Type B pancreatic cell (in vitro differentiated cells): ENCODE measurements at places on chromosomes 13 and 19. TPM values are rescaled to one million over a fixed set of nuclear protein-coding genes. Genes with fewer than 3 reads are reported as not detected.

DNA sequence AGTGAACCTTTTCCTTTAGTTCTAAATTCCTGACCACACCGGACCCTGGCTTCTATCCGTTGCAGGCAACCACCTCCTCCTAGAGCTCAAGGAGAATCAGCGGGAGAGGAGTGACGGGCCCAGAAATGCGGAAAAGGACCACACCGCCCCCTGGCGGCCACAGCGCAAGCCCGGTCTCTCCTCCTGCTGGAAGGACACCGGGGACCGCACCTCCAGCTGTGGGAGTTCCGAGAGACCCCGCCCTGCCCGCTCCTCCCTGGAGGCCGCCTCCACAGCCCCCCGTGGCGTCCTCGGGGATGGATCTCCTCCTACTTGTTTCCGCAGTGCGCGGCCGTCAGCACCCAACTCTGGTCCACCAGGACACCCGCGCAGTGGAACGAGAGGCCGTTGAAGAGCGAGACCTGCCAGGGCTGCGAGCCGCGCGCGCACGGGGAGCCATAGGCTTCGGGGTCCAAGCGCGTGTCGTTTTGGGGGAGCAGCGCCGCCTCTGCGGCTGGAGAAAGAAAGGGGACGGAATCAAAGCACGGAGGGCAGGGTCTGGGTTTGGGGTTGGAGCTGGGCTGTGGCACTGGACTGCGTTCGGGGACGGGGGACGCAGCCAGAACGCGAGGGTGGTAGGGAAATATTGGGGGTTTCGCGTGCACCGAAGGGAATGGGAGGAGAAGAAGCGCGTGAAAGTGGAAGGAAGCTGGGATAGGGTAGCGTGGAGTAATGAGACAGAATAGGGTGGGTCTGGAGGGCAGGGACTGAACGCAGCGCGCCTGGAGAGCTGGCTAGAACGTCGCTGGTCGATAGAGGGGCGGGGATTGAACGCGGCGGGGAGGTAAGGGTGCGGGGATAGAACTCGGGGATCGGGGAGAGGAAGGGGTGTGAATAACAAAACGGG is 2.5 kb downstream of the KLK10 start:
- peak; percentile 74 for DNase-seq

GRCh38 chr13:110047496-110047895 is 259.5 kb downstream of the COL4A1 start:
- no peak for DNase-seq

DNA sequence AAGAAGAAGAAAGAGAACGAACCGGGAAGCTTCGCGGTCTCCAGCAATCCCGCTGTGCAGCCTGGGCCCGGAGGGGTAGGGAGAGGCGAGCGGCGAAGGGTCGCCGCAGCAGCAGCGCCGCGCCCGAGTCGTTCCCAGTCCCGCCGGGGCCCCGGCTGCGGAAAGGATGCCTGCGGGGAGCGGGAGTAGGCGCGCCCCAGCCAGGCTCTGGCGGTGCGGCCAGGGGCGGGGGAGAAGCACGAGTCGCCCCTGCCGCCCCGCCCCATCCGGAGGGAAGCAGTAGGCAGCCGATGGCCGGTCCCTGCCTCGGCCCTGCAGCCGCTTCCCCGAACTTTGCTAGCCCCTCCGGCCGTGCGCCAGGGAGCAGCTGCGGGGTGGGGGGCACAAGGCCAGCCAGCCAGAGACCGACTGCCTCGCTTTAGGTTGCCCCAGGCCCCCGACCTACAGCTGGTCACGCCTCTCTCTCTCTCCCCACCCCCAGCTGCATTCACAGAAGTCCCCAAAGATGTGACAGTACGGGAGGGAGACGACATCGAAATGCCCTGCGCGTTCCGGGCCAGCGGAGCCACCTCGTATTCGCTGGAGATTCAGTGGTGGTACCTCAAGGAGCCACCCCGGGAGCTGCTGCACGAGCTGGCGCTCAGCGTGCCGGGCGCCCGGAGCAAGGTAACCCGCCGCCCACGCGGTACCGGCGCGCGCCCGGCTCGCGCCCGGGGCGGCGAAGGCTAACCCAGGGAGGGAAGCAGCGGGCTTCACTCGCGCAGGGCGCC is 1.1 kb downstream of the VSTM2B start:
- DNase-seq = no peak

- DNase-seq = no peak
These were observed 616 bp upstream of the PCDH17 start for GRCh38 chr13:57630661-57631595.

GRCh38 chr13:112119192-112120030 is 52.5 kb downstream of the SOX1 start:
- peak; percentile 42 for DNase-seq

RXFP2 gene
- 0.80 TPM in 1 of 2 replicates, not detected in the other for total RNA-seq

STOML3 gene
- 0.56 TPM in 1 of 2 replicates, not detected in the other for total RNA-seq

SPPL2B gene
- total RNA-seq = 131 and 149 TPM in 2 replicates
